Activated CD8-positive, alpha-beta memory T cell treated with anti-CD3 and anti-CD28 coated beads for 1 hour (primary cell): ENCODE measurements at places on chromosomes 11 and 22.

DNA sequence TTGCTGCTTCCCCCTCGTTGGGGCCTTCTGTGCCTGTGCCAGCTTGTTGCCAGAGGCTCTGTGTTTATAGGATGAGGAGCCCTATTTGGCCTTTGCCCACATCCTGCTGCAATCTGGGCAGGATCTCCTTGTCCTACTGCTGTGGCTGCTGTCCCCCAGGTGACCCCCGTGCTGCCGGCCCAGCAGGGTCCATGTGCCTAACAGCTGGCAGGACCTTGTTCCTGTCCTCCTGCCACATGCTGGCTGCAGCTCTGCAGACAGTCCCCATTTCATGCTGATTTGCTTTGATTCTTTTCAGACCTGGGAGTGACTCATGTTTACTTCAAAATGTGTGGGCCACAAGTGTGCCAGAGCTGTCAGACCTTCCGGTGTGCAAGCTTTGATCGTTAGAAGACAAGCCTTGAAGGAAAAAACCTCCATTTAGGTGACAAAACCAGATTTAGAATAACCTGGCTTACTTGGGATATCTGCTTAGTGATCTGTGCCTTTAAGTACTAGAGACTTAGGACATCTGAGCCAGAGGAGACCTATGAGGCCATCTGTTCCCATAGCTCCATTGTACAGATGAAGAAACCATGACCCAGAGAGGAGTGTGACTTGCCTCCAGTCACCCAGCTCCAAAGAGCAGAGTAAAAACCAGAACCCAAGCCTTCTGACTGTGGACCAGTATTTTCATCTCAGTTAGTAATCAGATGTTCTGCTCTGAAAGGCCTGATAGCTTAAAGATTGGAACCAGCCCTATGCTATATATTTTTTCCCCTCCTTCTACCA is 11.1 kb downstream of the NAV2 start:
- no peak for DNase-seq

- no peak for DNase-seq
These were observed 12.7 kb downstream of the TTLL8 start for GRCh38 chr22:50045211-50046018.

DNA sequence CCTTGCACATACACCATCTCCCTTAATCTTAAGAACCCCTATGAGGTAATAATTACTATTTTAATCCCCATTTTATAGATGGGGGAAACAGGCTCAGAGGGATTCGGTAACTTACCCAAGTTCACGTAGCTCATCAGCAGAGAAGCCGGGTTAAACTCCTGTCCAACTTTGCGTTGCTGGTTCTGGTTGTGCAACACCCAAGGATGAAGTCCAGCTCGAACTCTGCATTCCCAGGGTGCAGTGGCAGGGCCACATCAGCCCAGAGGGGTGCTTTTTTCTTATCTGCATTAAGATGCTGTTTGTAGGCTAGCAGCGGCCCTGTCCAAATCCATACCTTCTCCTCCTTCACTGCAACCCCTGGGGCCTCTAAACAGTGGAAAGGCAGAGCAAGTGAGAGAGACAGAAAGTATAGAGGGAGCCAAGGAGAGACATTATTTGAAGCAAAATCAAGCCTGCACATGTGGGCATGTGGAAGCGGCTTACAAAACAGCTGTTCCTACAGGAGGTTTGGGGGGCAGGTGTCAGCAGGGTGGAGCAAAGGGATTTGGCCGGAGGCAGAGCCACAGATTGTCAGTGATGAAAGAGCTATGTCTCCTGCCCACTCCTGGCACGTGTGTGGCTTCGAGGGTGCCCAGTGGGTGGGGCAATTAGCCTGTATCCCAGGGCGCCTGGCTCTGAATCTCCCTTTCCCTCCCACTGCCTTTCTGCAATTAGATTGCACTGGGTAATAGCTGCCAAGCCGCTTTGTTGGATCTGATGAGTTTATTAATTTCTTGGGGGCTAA is 129.5 kb upstream of the TBCEL start:
- no peak for DNase-seq

- DNase-seq = no peak
These were observed 61.7 kb downstream of the LARGE2 start for GRCh38 chr11:45984192-45984591.

GRCh38 chr11:11948242-11948947 is 60.0 kb downstream of the DKK3 start:
- no peak for DNase-seq

GRCh38 chr22:17945156-17945887 is 79.0 kb downstream of the MICAL3 start:
- DNase-seq = no peak

- no peak for DNase-seq
These were observed 10.3 kb downstream of the LDLRAD3 start for GRCh38 chr11:35954205-35954604.

- DNase-seq = no peak
These were observed 1.2 kb downstream of the SEC14L3 start for GRCh38 chr22:30470655-30471054.

- DNase-seq = peak; percentile 31
These were observed 83.6 kb downstream of the BCR start for GRCh38 chr22:23263651-23264555.

DNA sequence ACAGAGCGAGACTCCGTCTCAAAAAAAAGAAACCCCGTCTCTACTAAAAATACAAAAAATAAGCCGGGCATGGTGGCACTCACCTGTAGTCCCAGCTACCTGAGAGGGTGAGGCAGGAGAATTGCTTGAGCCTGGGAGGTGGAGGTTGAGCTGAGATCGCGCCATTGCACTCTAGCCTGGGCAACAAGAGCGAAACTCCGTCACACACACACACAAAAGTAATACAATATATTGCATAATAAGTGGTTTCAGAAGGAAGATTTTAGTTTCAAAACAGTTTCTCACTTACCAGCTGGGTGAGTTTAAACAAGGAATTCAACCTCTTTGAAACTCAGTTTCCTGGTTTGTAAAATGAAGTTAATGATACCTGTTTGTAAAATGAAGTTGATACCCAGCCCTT is 32.7 kb upstream of the HTR3A start:
- no peak for DNase-seq

GRCh38 chr22:23137905-23138561 is 3.8 kb downstream of the RSPH14 start:
- DNase-seq = peak; percentile 21

- no peak for DNase-seq
These were observed at the start of gene GRAP2 for GRCh38 chr22:39900306-39901227. Gene GRAP2, plus strand, starts transcription at chr22:39901084. Its CDS starts 46,023 bp downstream, at chr22:39947107.

DNA sequence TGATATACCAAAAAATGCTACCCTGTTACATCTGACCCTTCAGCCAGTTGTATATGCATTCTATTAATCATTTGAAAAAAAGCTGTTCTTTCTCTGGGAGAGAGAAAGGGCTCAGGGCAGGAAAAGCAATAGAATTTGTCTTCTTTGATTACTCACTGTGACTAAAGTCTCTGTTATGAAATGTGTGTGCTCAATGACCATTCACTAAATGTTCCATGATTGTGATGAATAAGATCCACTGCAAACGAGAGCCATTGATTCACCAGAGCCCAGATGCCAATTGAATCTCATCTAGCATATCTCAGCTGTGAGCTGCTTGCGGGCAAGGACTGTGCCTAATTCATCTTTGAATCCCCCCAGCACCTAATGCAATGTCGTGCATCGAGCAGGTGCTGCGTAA is 184.3 kb downstream of the OPCML start:
- no peak for DNase-seq

GRCh38 chr11:16788141-16789062 is 50.0 kb downstream of the C11orf58 start:
- DNase-seq = peak; percentile 29

DNA sequence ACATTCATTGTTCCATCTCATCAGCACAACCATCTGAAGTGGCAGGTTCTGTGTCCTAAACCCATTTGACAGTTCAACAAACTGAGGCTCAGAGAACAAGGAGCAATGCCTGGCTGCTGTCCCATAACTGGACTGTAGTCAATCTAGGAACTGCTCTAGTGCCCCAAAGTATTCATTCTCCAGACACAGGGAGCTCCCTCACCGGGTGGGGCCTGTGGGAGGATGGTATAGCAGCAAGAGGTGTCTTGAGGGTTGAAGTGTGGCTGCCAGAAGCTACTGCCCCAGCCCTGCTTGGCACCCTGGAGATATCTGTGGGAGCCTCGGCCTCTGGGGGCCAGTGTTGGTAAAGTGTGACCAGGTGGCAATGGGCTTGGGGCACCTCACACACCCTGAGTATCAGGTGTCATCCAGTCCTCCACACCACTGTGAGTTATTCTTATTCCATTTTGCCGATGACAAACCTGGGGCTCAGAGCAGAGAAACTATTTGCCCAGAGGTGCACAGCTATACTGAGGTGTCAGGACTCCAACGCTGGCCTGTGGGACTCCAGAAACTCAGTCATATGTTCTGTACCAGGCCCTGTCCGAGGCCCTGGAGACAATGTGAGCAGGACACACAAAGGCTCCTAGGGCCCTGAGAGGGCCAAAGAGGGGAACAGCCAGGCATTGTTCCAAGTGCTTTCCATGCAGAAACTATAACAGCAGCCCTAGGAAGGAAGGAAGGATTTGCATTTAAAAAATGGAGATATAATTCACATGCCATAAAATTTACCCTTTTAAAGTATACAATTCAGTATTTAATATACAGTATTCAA is 46.0 kb upstream of the KLHL35 start:
- DNase-seq = no peak

- no peak for DNase-seq
These were observed 304.9 kb upstream of the PLET1 start for GRCh38 chr11:112565551-112565950.

DNA sequence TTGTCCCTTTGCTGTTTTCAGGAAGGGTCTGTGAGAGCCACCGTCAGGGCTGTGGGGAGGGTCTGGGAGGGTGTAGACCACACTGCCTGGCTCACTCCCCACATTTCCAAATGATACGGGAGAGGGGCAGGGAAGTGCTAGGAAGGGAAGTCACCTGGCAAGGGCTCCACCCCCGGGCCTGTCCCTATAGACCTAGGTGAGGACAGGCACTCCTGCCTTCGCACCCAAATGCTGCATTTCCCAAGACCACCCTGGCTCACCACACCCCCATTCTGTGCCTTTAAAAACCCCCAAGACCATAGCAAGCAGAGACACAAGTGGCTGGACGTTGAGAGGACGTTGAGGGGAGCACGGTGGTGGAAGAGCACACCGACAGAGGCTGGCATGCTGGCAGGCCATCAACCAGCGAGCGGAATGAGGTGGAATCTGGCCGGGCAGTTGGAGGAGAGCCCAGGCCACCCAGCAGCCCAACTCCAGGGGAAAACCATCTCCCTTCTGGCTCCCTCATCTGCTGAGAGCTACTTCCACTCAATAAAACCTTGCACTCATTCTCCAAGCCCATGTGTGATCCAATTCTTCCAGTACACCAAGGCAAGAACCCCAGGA is 45.7 kb downstream of the GNB1L start:
- no peak for DNase-seq

GRCh38 chr11:130344841-130345240 is 30.1 kb upstream of the ZBTB44 start:
- no peak for DNase-seq

- DNase-seq = no peak
These were observed 730 bp downstream of the LMNTD2 start for GRCh38 chr11:559712-560304.

DNA sequence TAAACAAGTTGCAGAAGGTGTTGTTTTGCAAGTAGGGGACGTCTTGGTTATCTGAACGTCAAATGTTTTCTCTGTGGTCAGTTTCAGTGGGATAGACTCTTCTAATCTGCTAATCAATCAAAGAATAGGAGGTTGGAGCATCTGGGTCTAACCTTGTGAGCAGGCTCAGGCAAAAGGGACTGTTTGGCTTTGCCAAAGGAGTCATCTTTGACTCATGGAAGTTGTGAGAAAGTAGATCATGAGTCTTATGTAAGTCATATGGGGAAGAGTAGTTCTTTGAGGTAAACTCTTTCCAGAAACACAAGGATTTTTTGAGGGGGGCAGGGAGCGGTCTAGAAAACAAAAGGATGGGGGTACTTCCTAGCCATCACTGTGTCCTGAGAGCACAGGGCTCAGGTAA is 27.1 kb upstream of the TOP3B start:
- no peak for DNase-seq

GRCh38 chr11:36741515-36741914 is 143.5 kb upstream of the RAG2 start:
- DNase-seq = no peak

DNA sequence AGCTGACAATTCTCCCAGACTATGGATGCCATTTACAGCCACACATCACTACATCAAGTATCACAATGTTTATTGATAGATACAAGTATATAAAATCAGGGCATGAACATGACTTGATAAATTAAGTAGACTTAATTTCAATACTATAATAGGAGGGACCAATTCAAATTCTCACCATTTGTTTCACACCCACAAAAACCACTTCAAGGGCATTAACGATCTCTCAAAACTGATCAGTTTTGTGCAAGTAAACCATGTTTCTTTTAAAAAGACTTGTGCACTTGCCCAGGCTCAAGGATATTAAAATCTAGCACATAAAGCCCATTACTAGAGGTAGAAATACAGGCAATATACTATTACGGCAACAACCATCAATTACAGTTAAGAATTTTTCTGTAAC is 11.7 kb downstream of the EIF4G2 start:
- DNase-seq = no peak

- DNase-seq = no peak
These were observed 17.7 kb upstream of the CDON start for GRCh38 chr11:126080161-126080941.

- no peak for DNase-seq
These were observed 2.4 kb downstream of the TRIM44 start for GRCh38 chr11:35664977-35665441.

DNA sequence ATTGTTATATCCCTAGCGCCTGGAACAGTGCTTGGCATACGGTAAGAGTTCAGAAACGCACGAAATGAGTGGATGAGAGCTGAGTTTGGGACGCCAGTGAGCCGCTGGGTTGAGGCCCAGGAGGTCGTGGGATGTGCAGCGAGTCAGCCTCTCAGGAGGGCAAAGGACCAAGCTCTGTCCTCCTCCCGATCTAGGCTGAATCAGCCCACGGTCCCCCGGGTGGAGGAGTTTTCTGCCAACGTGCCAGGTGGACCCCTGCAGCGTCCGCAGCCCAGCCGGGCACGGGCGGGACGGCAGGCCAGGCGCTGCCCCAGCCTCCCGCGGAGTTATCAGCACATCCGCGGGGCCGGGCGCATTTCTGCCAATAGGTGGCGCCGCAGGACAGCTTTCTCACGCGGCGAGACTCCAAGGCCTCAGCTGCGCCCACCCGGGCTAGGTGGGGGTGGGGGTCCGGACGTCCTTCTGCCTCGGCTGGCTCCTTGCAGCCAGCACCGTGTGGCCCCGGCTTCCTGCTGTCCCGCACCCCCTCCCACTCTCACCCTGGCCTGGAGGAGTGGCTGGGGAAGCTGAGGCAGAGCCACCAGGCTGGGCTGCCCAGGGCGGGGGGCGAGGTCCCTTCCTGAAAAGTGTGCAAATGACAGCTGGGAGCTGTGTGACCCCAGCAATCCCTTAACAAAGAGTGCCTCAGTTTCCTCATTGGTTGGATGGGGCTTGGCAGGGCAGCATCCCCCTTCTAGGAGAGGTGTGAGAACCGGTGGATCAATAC is 2.2 kb upstream of the RPS19BP1 start:
- DNase-seq = peak; percentile 51

- DNase-seq = no peak
These were observed 30.9 kb downstream of the MIF start for GRCh38 chr22:23925020-23925606.

- no peak for DNase-seq
These were observed 19.9 kb downstream of the MADD start for GRCh38 chr11:47289856-47290255.

- no peak for DNase-seq
These were observed 27.2 kb downstream of the SIK2 start for GRCh38 chr11:111629499-111629898.

- DNase-seq = no peak
These were observed 1.1 kb downstream of the TM7SF2 start for GRCh38 chr11:65112546-65113360.
